SJSA1 (cell line): ENCODE measurements at places on chromosomes 6 and 20. TPM values are rescaled to one million over a fixed set of nuclear protein-coding genes. Genes with fewer than 3 reads are reported as not detected.

GRCh38 chr6:85458184-85458583 is 8.3 kb downstream of the NT5E start:
- H3K27me3 ChIP-seq, result no peaks in the 10 kb centered on the region
- peaks cover under 1% of the 10 kb centered on the region for H3K36me3 ChIP-seq
- H3K4me3 ChIP-seq, result no peak overlapping the region

GRCh38 chr20:63701329-63702035 is 5.0 kb downstream of the TNFRSF6B start:
- peaks cover 74% of the 10 kb centered on the region for H3K36me3 ChIP-seq
- H3K27ac ChIP-seq, result no peak overlapping the region
- H3K4me1 ChIP-seq, result peaks cover 30% of the 10 kb centered on the region
- DNase-seq, result no peak

DNA sequence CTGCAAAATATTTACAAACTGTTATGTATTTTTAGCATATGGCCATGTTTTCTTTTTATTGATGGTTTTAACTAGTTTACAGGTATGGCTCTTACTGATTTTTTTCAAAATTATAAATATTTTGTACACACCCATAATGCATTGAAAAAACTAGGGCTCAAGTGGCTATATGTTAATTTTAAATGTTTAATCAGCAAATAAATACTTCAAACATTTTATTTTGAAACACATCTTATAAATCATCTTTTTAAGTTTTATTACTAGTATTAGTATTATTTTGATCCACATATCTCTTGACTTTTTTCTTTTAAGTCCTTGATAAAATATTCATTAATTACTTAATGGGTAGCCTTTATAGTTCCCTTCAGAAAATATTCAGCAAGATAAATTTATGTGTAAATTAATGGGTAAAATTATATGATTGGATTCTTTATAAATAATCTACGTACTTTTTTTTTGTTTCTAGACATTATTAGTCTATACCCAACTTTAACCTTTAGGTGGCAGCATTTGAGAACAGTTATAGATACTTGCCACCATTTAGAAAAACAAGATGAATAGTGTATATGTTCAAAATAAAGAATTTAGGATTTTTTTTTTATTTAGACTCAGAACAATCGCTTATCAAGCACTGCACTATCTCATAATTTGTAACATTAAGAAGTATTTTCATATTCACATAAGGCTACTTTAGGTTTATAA is 241.9 kb downstream of the ADGRB3 start:
- H3K4me3 ChIP-seq, result no peak overlapping the region
- H3K27me3 ChIP-seq, result no peaks in the 10 kb centered on the region
- H3K36me3 ChIP-seq, result no peaks in the 10 kb centered on the region
- H3K27ac ChIP-seq, result no peak overlapping the region
- no peak for DNase-seq

- peaks cover 85% of the 10 kb centered on the region for H3K36me3 ChIP-seq
- no peak for DNase-seq
- H3K4me1 ChIP-seq, result peaks cover 32% of the 10 kb centered on the region
- no peaks in the 10 kb centered on the region for H3K27me3 ChIP-seq
- no peak overlapping the region for H3K27ac ChIP-seq
Measured at GRCh38 chr6:41937861-41938574, 3.6 kb downstream of the CCND3 start.

DNA sequence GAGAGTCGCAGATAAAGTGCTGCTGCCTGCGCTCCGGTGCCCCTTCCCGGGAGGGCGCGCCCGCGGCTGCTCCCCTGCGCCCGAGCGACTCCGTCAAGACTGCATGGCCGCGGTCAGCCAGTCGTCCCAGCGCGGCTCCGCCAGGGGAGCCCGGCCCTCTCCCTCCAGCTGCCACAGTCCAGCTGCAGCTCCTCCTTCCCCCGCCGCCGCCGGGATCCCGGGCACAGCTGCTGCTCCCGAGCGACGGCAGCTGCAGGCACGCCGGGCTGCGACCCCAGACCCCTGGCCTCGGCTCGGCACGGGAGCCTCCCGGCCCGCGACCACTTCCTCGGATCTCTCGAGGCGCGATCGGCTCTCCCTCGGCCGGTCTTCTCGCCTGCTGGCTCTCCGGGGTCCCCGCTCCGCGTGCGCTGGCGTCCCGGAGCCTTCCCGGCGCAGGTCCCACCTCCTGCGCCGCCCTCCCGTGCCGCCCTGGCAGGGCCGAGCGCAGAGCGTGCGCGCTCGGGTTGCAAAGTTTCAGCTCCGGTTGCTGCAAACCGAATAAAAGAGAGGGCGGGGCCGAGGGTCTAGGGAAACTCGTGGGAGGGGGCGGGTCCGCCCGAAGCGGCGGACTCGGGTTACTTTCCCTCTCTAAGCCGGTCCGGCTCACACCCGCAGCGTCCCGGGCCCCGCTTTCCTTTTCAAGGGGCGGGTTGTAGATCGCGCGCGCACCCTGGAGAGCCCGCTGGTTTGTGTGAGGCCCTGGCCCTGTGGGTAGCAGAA is at the start of gene CNKSR3:
TSS of gene CNKSR3 (minus strand) at position 542 of the 762 bp plus-strand sequence. CDS start 571 bp downstream, outside the sequence.
- peak; percentile 95 for DNase-seq
- peaks cover 22% of the 10 kb centered on the region for H3K4me1 ChIP-seq
- peaks cover 16% of the 10 kb centered on the region for H3K36me3 ChIP-seq
- peak within 1 kb of the TSS; percentile 57 for H3K27ac ChIP-seq

GRCh38 chr20:29427201-29428060 is 1830.0 kb upstream of the DEFB115 start:
- H3K4me3 ChIP-seq, result no peak overlapping the region
- no peak overlapping the region for H3K27ac ChIP-seq
- H3K27me3 ChIP-seq, result no peaks in the 10 kb centered on the region
- H3K36me3 ChIP-seq, result no peaks in the 10 kb centered on the region
- H3K4me1 ChIP-seq, result no peaks in the 10 kb centered on the region
- DNase-seq, result no peak

GRCh38 chr6:166932616-166933015 is 23.7 kb downstream of the RNASET2 start:
- H3K4me3 ChIP-seq, result no peak overlapping the region
- no peak overlapping the region for H3K27ac ChIP-seq
- no peaks in the 10 kb centered on the region for H3K36me3 ChIP-seq
- H3K27me3 ChIP-seq, result no peaks in the 10 kb centered on the region
- DNase-seq, result no peak
- H3K4me1 ChIP-seq, result no peaks in the 10 kb centered on the region

DNA sequence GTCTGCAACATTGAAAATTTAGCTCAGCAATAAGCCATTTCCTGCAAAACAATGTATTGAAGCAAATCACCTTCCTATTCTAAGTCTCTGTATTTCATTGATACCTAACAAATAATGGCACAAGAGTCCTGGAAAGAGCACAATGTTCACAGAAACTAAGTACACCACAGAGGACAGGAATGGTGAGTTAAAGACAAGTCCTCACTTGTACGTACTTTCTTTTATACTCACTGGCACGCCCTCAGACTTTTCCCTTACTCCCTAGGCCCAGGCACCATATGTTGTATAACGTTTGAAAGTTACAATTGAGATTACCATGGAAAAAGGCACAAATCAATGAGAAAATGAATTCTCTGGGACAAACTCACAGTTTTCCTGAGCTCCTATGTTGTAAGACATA is 683.0 kb upstream of the MANEA start:
- no peaks in the 10 kb centered on the region for H3K27me3 ChIP-seq
- H3K4me1 ChIP-seq, result no peaks in the 10 kb centered on the region
- no peak overlapping the region for H3K27ac ChIP-seq
- H3K4me3 ChIP-seq, result no peak overlapping the region
- H3K36me3 ChIP-seq, result no peaks in the 10 kb centered on the region

DNA sequence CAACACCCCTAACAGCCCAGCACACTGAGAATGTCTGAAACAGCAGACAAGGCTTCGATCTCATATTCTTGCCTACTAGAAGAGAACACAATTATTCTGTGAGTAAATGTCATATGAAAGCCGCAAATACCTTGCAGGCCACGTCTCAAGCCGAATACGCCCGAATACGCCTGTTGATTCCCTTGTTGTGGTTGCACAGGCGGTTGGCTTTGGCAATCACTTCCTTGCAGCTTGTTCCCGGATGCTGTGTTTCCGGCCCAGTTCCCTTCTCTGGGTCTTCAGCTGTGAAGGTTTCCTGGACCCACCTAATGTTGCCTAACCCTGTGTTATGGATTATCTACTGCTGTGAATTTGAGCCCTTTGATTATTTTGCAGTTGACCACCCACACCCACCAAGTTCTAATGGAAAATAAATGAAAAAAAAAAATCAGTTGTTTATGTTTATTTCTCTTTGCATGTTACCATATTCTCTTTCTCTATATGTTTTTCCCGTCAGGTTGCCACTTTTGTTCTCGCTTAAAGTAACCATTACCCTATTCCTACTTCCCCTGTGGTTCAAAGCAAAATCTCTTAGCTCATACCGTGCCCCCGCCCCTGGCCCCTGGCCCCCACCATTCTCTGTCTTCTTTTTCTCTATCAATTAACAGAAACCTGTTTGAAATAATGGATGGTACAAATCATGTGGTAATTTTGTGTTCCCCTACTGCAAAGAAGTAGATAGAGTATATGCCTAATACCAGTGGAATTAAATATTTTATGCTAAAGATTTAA is 172.4 kb downstream of the ADGB start:
- H3K4me1 ChIP-seq, result no peaks in the 10 kb centered on the region
- no peak overlapping the region for H3K27ac ChIP-seq
- no peak for DNase-seq
- no peak overlapping the region for H3K4me3 ChIP-seq

- no peak for DNase-seq
- no peak overlapping the region for H3K4me3 ChIP-seq
- H3K27me3 ChIP-seq, result no peaks in the 10 kb centered on the region
- H3K27ac ChIP-seq, result no peak overlapping the region
- H3K4me1 ChIP-seq, result no peaks in the 10 kb centered on the region
Measured at GRCh38 chr6:152271776-152272464, 365.2 kb downstream of the SYNE1 start.

DNA sequence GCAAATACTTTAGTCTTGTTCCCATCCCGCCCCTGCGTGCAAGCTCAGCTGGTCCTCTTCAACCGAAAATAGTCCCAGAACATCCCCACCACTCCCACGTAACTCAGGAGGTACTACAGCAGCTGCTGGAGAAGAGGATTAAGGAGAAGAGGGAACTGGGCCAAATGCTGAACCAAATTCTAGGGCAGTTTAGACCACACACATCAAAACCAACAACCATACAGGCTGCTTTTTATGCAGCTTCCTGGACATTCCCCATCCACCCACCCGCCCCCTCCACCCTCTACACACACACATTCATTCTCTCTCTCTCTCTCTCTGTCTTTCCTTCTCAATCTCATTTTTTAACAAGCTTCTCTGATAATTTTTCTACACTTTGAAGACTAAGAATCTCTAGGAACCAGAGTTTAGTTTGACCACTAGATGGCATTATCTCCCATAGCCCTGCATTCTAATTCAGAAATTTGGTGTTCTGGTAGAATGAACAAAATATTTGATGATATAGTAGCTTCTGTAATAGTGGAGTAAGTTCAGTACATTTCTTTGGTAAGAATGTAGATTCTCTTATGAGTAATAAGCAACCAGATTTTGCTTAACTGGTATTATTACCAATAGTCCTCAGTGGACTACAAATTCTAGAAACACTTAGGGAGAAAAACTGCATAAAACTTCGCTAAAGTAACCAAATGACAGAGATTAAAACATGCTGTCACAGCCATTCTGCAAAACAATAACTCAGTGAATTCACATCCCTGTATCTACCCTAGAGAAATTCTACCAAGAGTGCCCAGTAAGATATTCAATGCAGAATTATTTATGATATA is 52.1 kb upstream of the BEND6 start:
- peak overlapping the region; percentile 68 for H3K27ac ChIP-seq
- H3K36me3 ChIP-seq, result no peaks in the 10 kb centered on the region
- DNase-seq, result peak; percentile 92
- H3K27me3 ChIP-seq, result no peaks in the 10 kb centered on the region
- H3K4me3 ChIP-seq, result peak overlapping the region; percentile 14

GRCh38 chr20:48147311-48147710 is 362.0 kb upstream of the SULF2 start:
- no peaks in the 10 kb centered on the region for H3K36me3 ChIP-seq
- H3K27me3 ChIP-seq, result 0 out of 2 replicates have a peak, but pooled peaks cover 2% of the 10 kb centered on the region
- no peak overlapping the region for H3K27ac ChIP-seq
- H3K4me1 ChIP-seq, result no peaks in the 10 kb centered on the region
- no peak for DNase-seq

DNA sequence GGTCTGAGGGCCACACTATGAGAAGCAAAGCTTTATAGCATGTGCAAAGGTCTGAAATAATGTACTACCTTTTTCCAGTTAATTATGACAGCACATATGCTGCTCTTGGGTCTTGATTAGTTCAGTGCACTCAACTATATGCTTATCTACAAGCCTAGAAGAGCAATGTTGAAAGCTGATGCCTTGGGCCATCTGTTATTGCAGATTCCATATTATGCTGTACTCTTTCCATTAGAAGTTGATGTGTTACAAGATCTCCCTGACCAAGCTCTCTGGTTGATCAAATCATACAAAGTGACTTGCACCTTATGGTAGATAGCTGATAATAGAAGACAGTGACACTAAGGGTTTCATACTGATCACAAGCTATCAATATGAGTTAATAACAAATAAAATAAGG is 327.3 kb downstream of the FRK start:
- H3K27ac ChIP-seq, result no peak overlapping the region
- no peaks in the 10 kb centered on the region for H3K4me1 ChIP-seq
- no peak overlapping the region for H3K4me3 ChIP-seq
- H3K27me3 ChIP-seq, result no peaks in the 10 kb centered on the region
- DNase-seq, result no peak

DNA sequence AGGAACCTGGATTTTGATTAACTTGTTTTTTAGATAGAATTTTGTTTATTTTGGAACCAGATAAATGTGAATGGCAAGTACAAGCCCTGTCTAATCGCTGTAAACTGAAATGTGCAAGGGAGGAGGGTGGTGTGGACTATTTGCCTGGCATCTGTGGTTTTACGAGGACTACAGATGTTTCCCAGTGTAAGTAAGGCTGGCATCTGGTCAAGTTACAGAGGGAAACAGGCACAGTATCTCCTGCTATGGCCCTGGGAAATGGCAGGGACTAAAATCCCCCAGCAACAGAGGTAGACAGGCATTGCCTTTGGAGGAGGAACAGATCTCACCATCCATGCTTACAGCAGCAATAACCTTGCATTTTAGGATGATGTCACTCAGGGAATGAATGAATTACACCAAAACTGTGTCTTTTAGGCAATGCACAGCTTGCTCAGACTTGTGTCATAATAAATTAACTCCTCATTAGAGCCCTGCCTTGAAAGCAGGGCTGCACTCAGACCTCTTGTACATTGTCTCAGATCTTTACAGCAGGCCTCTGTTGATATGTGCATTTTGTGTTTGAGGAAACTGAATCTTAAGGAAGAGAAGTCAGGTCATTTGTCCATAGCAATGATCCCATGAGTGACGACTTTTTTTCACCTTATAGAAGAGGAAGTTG is 96.2 kb downstream of the TCP11 start:
- H3K4me1 ChIP-seq, result peaks cover 52% of the 10 kb centered on the region
- H3K27me3 ChIP-seq, result no peaks in the 10 kb centered on the region
- peak; percentile 54 for DNase-seq

DNA sequence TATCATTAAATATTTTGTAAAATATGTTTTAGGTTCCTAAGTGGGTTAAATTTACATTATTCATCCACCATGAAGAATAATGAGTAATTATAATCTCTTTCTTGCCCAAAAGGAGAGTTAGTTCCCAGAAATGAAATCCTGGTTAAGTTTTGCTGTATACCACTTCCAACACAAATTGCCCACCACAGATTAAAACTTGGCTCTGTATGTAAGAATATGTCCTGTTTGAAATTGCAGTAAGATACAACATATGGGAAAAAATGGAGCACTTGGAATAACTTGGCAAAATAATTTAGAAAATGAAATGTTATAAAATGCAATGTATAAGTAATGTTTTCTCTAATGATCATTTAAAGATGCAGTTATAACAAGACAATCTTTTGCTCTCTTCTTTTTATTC is 64.3 kb upstream of the GJE1 start:
- no peaks in the 10 kb centered on the region for H3K27me3 ChIP-seq
- H3K4me1 ChIP-seq, result no peaks in the 10 kb centered on the region
- no peaks in the 10 kb centered on the region for H3K36me3 ChIP-seq

BCAS1 gene
- 0.66 and 1.8 TPM in 2 replicates for total RNA-seq

HDGFL1 gene
- not detected in 2 replicates for total RNA-seq

GHRH gene
- total RNA-seq, result not detected in 2 replicates

POPDC3 gene
- 41.7 and 51.3 TPM in 2 replicates for total RNA-seq
